Activated naive CD8-positive, alpha-beta T cell treated with anti-CD3 and anti-CD28 coated beads for 36 hours (primary cell): ENCODE measurements at places on chromosomes 5 and 9. TPM values are rescaled to one million over a fixed set of nuclear protein-coding genes. Genes with fewer than 3 reads are reported as not detected.

- no peak for DNase-seq
These were observed 43.4 kb upstream of the VCAN start for GRCh38 chr5:83428126-83428525.

PCDHA9 gene
- total RNA-seq, result not detected

- no peak for DNase-seq
These were observed 372.1 kb upstream of the C9orf72 start for GRCh38 chr9:27945386-27945785.

GRCh38 chr9:131656356-131657036, 83.4 kb downstream of the RAPGEF1 start:
- peak; percentile 58 for DNase-seq

DNA sequence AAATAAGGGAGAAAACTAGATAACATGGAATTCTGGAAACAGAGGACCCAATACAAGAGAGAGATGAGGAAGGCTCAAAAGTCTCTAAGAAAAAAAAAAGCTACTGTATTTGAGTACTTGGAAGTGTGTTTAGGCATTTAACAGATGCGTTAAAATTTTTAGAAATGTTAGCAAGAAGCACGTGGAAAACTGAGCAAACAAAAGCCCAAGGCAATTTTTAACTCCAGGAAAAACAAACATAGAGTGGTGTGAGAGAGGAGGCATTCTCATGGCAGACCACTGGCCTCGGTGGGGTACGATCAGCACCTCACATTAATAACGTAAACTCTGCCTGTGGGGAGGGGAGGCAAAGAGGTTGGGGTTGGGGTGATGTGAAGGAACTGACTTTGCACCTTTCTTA, 321.4 kb downstream of the GADD45G start:
- no peak for DNase-seq

DNA sequence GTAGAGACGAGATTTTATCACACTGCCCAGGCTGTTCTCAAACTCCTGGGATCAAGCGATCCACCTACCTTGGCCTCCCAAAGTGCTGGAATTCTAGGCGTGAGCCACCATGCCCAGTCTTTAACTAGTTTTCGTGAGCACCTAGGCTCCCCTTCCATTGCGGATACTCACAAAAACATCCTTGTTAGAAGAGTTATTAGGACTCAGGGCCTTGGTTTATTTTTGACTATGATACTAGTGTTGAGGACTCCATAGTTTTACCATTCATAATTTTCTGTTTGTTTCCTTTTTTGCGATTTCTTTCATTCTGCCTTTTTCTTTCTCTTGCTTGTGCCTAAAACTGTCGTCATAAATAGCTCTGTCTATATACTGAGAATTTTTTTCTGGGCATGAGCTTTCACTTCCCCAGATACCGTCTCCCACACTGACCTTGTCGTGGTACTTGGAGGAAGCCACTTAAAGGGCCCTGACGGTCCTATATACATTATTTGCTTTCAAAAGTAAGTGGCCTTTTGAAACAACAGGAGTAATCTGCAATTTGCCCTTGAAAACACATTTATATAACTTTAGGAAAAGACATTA, 5.2 kb downstream of the F2R start:
- no peak for DNase-seq

DNA sequence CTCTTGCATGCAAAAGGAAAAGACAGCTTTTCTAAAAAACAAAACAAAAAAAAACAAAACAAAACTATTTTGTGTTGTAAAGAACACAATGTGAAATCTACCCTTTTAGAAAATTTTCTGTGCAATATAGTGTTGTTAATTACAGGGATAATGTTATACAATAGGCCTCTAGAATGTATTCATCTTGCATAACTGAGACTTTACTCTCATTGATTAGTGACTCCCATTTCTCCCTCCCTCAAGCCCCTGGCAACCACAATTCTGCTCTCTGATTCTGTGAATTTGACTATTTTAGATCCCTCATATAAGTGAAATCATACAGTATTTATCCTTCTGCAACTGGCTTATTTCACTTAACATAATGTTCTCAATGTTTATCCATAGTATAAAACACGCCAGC, 234.1 kb downstream of the TMEM161B start:
- DNase-seq, result no peak

- DNase-seq, result no peak
These were observed 2.6 kb downstream of the PDLIM4 start for GRCh38 chr5:132260051-132260450.

DNA sequence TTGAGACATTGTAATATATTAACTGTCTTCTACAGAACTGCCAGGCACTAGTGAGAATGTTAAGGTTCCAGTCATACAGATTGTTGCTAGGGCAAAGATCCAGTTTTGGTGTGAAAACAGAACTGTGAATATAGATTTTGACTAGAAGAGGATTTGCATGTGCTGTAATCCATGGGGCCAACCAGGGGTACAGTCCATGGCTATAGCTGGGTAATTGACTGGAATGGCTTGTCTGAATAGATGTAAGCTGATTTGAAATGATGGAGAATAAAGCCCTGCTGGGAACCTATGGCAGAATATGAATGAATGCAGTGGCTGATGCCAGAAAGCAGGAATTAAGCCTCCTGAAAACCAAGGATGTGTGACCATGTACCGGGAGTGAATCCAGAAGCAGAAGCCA, 748.5 kb upstream of the CDH10 start:
- DNase-seq, result no peak

- no peak for DNase-seq
These were observed 467.5 kb upstream of the PAPPA start for GRCh38 chr9:115686069-115686468.

GRCh38 chr5:169006842-169007790, 293.8 kb downstream of the SLIT3 start:
- no peak for DNase-seq

DNA sequence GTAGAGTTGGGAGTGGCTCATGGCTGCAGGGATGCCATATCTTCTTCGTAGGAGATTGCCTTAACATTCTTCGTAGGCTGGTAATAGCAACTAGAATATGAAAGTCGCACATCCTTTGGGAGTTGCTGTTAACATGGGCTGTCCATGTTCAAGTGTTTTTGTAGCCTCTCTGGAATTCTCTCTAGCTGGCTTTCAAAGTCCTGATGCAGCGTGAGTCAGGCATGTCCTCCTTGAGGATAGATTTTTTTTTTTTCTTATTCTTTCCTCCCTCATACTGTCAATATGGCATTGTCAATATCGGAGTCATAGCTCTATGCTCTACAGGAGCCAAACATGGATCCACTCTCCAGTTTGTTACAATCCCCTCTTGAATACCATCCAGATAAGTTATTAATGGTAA, 494.8 kb upstream of the WWC1 start:
- DNase-seq, result no peak

DNA sequence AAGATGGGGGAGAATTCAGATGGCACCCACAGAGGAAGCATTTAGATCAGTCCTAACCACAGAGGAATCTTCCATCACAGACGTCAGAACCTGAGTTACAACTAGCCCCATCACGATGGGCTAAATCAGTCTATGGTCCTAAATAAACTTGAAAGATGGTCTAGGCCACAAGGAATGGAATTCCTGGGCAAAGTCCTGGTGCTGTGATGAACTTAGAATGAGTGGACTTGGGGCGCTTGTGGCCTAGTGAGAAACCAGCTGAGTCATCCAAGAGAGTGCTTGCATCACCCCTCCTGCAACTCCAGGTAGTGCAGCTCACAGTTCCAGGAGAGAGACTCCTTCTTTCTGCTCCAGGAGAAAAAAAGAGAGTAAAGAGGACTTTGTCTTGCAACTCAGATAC, 722.9 kb upstream of the RGMB start:
- DNase-seq, result no peak

DNA sequence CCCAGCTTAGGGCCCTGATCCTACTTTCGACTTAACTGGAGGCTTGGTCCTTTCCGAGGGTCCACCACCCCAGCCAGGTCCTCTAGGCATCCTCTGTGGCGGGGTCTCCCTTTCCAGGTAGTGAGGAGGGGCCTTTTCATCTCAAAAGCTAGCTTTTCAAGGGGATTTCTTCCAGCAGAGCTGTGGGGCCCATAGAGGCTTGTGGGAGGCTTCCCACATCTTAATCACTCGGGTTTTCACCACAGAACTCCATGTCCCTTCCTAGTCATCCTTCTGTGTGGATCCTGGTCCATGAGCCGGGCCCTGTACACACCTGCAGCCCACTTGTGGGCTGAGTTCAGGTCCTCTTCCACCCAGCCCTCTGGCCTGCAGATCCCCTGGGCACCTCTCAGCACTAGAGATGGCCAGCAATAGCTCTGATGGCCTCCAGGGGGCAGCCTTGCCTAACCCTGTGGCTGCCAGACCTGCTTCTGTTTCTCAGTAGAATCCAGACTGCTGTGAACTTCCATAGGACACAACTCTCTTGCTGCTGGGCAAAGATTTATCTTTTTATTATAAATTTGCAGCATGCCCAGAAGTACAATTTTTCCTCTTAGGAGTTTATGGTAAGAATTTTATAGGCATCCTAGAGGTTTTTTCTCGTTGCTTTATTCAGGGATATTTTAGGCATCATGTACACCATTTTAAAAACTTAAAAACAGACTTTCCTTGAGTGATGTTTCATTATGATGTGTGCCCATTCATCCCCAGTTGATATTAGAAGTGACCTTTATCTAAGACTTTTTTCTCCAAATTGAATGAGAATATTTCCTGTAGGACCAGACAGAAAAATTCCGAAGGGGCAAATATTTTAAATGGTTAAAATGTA, 208.9 kb downstream of the TRIO start:
- peak; percentile 49 for DNase-seq

NUTM2F gene
- total RNA-seq, result not detected

AKNA gene
- total RNA-seq, result 130 TPM

- no peak for DNase-seq
These were observed 11.1 kb upstream of the WNK2 start for GRCh38 chr9:93172666-93173364.

PLEKHG4B gene
- total RNA-seq, result not detected

INSL4 gene
- total RNA-seq, result not detected

DNA sequence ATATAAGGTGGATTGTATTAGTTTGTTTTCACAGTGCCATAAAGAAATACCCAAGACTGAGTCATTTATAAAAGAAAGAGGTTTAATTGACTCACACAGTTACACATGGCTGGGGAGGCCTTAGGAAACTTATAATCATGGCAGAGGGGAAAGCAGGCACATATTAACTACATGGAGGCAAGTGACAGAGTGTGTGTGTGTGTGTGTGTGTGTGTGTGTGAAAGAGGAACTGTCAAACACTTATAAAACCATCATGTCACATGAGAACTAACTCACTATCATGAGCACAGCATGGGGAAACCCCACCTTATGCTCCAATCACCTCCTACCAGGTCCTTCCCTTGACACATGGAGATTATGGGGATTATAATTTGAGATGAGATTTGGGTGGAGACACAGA, 118.6 kb downstream of the SPEF2 start:
- DNase-seq, result peak; percentile 51

GRCh38 chr5:149358294-149358651, 427 bp downstream of the PCYOX1L start:
- peak; percentile 23 for DNase-seq

SLC36A3 gene
- total RNA-seq, result not detected

DNA sequence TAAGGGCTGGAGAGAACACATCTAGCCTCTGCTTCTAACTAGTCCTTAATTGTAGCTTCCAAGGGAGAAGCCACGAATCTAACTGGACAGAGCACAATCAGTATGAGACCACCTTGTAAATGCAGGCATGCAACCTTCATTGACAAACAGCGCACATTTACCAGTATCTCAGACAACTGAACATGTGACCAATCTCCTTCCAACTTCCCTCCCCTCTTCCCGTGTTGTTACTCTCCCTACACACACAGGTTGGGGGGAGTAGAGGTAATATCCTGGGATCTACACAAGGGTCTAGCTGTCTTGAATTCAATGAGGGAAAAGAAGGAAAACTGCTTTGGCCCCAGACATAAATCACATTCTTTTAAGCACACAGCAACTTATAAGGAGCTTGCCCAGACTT, 77.6 kb downstream of the LIFR start:
- DNase-seq, result no peak

GRCh38 chr9:71891557-71892189, 19.3 kb downstream of the ABHD17B start:
- DNase-seq, result no peak

FOXD4L4 gene
- total RNA-seq, result not detected

- peak; percentile 25 for DNase-seq
These were observed 2.3 kb downstream of the SUSD3 start for GRCh38 chr9:93060746-93061259.

PDE6A gene
- not detected for total RNA-seq

DNA sequence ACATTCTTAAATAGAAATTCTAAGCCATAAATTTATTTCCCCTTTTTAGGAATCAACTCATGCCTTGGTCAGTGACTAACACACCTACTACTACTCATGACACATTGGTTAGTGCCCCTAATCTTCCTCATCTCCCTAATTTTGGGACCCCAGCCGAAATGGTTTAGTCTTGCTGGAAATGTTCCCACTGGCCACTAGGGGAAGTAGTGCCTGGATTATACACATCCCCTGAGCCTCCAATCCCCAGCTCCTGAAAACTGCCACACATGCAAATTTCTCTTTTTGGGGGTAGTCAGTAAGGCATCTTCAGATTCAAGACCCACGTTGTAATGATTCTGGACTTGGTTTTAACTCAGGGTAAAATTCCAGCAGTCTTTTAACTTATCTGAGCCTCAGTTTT, 79.8 kb downstream of the HSD17B3 start:
- DNase-seq, result no peak

DNA sequence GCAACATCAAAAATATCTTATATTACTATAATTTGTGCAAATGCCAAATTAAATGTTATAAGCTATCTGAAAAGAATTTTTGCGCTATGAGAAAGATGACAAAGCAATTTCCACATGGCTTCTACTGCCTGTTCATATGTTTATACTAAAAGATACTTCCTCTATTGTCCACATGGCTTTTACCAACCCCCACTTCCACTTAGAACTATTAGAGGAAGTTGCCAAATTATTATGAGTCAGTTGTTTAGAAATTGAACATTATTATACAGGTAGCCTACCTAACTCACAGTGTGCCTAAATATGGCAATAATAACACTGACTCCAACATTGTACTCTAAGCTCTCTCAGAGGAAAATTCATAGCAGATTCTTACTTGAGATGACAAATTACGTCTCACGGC, 37.6 kb upstream of the SLC27A6 start:
- DNase-seq, result no peak

GRCh38 chr5:58410441-58410840, 49.4 kb downstream of the PLK2 start:
- DNase-seq, result no peak
